ENCODE measurements at places on chromosomes 2 and 18.

DNA sequence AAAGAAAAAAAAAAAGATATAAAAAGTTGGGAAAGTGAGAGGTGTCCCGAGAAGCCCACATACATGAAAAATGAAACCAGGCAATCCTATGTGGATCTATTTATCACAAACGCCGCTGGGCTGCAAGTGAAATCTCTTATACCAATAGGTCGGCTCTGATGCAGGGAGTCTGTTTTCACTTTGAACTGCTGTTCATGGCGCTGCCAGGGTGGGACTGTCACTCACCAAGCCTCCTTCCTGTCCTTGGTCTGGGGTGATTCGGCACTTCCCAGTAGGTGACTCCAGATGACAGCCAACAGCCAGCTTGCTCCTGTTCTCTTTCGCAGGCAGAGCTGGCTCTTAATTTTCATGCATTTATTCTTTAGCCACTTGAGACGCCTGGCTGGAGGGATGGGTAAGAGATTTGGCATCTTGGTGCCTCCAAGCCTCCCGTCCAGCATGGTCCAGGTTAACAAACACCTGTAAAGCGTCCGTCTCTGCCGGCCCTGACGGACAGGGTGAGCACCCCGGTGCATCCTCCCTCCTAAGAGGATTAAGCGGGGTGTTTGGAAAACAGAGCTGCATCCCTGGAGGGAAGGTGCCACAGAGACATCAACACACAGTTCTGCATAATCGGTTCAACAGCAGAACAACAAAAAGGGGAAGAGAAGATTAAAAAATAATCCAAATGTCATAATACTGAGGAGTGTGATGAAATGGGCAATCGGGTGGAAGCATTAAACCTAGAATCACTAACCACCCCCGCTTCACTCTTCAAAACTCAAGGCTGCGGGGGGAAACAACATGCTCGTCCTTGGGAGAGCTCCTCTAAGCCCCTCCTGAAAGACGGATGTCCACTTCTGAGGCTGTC lies 58.7 kb downstream of the STEAP3 start:
- DNase-seq: no peak

DNA sequence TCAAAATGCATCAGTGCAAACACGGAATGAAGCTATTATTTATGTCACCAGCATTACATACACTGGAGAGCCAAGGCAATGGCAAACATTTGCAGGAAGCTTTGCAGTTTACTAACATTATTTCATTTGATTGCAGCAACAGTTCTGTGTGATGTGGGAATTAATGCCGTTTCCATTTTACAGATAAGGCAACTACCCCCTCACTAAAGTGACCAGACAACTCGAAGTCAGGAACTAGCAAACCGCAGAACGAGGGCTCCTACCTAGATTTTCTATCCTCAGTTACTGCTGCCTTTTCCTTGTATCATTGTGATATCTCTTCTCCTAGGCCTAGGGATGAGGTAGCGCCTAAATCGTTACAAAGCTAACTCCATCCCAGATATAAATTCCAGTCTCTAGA lies 85.5 kb downstream of the COLEC12 start:
- DNase-seq: no peak

GRCh38 chr2:136727973-136728699 lies 37.2 kb upstream of the THSD7B start:
- DNase-seq: no peak

- DNase-seq: no peak
These were observed 50.2 kb upstream of the SIGLEC15 start for GRCh38 chr18:45775241-45775676.

DNA sequence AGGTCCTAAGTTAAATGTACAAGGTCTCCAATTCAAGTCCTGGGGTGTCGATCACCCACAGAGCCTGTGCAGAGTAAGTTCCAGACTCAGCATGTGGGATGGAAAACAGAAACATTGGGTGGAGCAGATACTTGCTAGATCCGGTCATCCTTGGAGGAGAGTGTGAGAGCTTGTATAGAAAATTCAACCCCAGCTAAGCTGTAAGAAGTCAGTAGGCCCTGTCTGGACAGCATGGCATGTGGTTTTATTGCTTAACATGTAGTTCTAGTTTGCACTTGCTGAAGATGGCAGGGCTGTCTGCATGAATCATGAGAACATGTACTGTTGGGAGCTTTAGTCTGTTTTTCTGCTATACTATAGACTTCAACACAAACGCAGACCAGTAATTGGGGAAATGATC lies 189.6 kb upstream of the RMP24 start:
- DNase-seq: no peak

GRCh38 chr2:239630618-239631286 lies 229.9 kb upstream of the HDAC4 start:
- DNase-seq: peak; percentile 77

- no peak for DNase-seq
These were observed 52.3 kb upstream of the ZNF516 start for GRCh38 chr18:76547296-76547695.

GRCh38 chr2:224444783-224445182 lies 42.9 kb upstream of the FAM124B start:
- no peak for DNase-seq

GRCh38 chr2:3172265-3172935 lies 205.2 kb downstream of the EIPR1 start:
- DNase-seq: no peak
